ENCODE measurements at places on chromosomes 6 and 20.

DNA sequence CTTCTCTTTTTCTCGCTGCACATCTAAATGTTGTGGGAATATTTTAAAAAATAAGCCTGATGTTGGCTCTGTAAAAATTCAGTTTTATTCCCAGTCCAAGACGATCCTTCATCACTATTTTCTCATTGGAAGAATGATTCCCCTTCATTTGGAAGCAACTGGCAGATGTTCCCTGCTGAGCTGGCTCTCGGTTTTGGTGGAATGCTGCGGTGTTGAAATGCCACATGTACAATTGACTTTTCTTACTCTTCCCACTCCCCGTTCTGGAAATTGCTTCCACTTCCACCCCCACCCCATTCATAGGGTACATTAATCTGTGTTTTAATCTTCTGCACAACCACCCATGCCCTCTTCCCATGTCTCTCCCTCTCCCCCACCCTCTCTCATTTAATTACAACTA, 496.3 kb upstream of the MAP3K7 start:
- DNase-seq = no peak

DNA sequence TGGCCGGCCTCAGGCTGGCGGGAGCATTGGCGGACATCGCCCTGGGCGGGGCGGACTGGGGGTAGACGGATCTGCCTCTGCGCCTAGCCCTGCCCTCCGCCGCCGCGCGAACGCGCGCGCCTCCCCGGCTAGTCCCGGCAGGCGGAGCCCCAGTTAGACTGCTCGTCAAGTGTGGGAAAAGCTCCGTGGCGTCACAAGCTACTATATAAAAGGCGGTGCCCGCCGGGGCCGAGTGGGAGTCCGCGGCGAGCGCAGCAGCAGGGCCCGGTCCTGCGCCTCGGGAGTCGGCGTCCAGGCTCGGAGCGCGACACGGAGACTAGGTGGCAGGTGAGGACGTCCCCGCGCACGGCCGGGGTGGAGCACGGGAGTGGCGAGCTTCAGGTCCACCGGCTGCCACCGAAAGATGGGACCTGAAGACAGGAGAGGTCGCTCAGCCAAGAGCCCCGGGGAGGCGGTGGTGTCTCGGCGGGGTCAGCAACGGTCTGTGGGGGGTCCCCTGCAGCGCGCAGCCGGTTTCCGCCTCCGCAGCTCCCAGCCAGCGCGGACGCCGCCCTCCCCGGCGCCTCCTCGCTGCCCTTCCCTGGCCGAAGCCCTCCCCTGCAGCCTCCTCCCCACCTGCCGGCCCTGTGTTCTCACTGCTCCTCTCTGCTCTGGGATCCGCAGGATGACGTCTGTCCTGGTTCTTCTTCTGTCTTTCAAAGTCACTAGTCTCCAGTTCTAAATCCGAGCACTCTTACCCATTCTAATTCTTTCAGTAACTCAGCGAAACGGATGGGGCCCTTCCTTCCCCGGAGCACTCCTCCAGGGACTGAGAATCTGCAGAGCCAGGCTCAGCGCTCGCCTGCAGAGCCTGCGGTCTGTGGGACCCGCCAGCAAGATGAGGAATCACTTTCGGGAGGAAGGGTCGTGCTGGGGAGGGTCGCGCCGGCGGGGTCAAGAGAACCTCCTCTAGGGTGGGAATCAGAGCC, 4.3 kb upstream of the RIPK1 start:
- peak; percentile 83 for DNase-seq

- no peak for DNase-seq
Observed at GRCh38 chr6:122712448-122713137, 66.9 kb upstream of the FABP7 start.

DNA sequence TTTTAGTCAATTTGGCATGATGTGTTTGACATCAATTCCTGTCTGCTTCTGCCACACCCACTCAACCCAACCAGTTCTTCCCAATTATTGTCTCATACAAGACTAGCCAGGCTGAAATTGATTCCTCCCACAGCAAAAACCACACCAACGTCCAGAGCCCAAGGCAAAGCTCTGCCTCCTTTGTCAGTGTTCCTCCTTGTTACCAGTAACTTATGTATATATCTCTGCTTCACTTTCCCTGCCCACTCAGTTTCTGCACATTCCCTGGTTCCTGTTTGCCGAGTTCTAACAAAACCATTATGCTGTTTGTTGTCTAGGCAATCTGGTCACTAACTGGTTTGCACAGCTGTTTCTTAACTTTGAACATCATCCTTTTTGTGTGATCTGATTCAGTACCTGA, 547.9 kb upstream of the PTCHD4 start:
- DNase-seq = no peak

DNA sequence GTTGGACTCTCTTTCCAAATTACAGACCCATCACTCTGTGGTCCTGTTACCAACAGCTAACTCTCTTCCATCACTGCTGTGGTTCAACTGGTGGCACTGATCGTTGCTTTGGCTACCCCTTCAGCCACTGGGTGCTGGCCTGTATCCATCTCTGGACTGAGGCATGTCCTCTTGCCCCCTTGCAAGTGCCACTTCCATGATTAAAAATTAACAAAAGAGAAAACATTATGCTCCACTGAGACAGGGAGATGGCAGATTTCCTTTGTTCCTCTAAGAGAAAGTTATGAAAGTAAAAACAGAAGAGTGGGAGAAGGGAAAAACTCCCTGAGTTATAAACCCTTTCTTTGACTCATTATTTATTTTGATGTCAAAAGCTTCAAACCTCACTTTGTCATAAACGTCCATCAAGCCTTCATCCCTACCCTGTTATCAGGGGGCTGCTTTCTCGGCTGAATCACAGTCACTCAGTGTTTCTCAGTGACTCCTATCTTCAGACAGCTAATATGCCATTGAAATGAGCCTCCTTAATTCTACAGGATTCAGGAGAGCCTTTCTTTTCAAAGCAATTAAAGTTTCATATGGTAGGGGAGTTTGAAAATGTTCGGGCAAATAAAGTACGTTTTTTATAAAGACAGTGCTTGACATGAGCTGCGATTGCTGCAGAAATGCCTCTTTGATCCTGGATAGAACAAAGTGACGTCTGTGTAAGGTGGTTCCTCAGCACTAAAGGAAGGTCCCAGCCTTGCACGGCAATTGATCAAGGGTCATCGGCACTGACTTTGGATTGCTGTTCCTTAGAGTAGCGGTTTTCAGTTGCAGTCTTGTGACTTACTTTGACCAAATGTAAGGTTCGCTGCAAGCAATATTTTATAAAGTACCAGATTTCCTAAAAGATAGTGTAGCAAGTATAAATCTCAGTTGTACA, 49.9 kb upstream of the PBOV1 start:
- DNase-seq = no peak

- DNase-seq = no peak
Observed at GRCh38 chr6:4078691-4079471, at the start of gene FAM217A. Gene FAM217A, minus strand, starts transcription at chr6:4079137. Its CDS starts 1,723 bp downstream, at chr6:4077414.

- DNase-seq = no peak
Observed at GRCh38 chr6:26197933-26198721, 110.9 kb downstream of the HFE start.

DNA sequence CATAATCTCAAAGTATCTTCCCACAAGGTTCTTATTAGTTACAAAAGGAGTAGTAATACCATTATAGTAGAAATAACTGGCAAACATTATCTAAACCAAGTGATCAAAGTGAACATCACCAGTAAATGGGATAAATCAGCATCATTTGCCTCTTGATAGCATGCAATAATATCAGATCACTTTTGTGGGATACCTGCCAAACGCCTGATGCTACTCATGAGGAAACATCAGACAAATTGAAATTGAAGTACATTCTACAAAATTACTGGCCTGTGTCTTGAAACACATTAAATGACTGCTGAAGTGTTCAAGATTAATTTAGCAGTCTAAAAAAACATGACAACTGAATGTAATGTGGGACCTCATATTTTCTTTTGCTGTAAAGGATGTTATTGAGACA, 208.1 kb downstream of the TINAG start:
- no peak for DNase-seq

DNA sequence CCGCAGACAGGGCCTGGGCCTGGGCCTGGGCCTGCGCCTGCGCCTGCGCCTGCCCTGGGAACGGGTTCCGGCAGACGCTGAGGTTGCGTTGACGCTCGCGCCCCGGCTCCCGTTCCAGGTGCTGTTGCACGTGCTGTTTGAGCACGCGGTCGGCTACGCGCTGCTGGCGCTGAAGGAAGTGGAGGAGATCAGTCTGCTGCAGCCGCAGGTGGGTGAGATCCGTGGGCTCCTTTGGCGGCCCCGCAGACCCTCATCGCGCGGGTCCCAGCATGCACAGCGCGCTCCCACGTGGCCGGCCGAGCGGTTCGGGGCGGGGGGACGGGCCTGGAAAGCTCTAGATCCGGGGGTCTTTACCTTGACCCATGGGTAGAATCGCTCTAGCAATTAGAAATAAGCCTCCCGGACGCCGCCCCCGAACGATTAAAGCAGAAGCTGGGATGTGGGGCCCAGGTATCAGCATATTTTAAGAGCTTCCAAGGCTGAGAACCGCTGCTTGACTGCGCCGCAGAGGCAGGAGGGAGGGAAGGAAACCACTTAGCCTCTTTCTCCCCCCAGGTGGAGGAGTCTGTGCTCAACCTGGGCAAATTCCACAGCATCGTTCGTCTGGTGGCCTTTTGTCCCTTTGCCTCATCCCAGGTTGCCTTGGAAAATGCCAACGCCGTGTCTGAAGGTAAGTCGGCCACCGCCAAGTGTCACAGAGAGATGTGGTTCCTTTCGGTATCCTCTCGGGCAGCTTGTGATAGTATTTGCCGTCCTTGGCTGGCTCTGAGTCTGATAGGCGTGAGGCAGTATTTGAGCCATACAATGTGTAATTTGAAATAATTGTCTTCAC, 508 bp downstream of the NOP56 start:
- DNase-seq = peak; percentile 23

GRCh38 chr6:43052842-43053544, 658 bp downstream of the CUL7 start:
- DNase-seq = no peak

DNA sequence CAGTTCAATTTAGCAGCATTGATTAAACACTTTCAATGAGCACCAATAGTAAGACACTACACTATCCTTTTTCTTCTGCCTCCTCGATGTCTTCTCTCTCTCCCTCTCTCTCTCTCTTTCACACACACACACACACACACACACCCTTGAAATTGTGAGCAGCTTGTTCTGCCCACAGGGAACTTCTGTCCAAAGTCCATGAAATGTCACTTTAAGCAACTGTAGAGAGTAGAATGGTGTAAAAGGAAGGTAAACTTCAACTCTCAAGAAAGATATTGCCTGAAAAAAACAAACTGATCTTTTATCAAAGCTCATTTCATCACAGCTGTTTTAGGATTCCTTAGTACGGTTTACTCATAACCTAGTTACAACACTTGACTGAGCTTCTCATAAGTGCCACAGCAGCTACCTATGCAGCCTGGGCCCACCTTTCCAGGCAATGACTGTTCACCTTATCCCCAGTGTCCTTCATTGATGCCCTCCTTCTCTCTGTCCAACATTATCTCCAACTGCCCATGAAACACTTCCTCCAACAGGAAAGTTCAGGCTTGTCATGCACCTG, 107.0 kb downstream of the TNFRSF21 start:
- no peak for DNase-seq

DNA sequence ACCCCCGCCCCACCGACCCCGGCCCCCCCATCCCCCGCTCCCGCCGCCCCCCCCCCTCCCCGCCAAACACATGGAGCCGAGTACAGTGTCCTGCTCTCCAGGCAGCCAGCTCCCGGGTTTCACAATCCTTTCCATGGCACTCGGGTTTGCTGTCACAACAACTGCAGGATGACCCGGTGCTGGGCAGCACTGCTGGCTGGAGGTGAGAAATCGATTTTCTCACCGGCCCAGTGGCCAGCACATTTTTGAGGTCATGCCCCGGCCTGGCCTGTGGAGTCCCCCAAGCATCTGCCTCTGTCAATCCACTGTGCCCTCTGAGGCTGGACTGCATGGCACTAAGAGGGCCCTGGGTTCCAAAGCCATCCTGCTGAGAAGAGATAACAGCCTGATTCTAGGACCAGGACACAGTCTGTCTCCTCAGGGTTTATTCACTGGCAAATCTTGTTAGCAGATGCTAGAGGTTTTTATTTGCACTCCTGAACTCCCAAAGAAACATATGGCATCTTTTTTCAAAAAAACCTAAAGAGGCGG, 129.5 kb downstream of the NFATC2 start:
- no peak for DNase-seq

DNA sequence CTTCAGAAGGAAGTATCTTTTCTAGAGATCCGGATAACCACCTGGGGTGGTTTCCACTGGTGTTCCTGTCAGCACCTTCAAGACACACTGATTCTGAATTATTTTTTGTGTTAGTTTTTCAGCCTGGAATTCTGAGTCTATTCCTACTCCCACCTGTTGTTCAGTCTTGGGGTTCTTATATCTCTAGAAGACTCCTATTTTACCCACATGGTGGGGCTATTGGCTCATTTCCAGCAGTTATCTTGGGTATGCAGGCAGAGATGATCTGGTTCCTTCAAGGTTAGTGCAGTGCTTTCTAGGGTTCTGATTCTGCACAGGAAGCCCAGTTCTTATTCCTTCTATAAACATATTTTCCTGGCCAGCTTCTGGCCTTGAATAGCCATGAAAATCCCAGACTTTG, 175.6 kb upstream of the PDE7B start:
- DNase-seq = peak; percentile 34

DNA sequence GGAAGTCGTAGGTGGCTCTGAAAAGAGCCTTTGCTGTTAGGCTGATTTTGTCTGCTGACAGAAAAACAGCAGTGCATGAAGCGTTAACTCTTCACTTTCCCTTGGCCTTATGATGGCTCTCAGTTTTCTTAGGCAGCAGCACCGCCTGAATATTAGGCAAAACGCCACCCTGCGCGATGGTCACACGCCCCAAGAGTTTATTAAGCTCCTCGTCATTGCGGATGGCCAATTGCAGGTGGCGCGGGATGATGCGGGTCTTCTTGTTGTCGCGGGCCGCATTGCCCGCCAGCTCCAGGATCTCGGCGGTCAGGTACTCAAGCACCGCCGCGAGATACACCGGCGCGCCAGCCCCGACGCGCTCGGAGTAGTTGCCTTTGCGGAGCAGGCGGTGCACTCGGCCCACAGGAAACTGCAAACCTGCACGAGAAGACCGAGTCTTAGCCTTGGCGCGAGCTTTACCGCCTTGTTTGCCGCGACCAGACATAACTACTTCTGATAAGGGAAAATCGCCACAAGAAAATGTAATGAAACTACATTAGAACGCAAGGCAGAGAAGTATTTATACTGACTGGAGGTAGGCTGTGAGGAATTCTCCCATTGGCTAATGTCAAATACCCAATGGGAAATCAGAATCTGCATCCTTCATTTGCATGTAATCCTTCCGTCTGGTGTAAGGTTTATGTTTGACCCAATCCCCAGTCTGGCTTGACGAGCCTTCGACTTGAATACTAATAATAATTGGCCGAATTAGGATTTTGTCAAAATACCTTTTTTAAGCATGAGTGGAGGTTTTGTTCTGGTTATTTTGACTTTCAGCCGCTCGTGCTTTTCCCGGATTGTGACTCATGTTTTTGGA, 53.9 kb upstream of the HFE start:
- DNase-seq = peak; percentile 86

All from left renal cortex interstitium (tissue), 4 donors.